ENCODE measurements at places on chromosomes 2 and 18.

GRCh38 chr18:567122-567521 lies 13.1 kb upstream of the CETN1 start:
- no peak for DNase-seq

- no peak for DNase-seq
Observed at GRCh38 chr2:59096973-59097372, 855.8 kb upstream of the FANCL start.

DNA sequence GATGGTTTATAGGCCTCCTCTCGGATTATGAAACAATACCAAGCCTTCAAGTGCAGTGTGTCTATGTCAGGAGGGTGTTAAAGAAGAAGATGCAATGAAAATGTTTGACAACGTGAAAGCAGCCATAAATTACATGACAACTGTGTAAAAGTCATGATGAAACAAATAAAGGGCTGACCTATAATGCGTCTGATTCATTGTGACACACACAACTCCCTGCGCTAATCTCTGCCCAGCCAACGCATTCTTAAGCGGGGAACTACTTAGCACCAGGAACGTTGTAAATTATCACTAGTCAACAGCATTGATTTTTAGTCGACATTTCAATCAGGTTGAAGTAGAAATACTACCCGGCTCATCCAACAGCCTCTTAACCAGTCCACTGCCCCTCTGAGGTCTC lies 26.8 kb downstream of the BCL11A start:
- DNase-seq, result no peak

DNA sequence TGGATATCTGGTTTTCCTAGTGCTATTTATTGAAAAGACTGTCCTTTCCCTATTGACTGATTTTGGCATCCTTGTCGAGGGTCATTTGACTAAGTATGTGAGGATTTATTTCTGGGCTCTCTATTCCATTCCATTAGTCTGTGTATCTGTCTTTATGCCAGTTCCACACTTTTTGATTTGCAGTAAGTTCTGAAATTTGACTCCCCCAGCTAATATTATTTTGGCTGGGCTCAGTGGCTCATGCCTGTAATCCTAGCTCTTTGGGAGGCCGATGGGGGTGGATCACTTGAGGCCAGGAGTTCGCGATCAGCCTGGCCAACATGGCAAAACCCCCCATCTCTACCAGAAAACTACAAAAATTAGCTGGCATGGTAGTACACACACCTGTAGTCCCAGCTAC lies 46.8 kb upstream of the GAREM2 start:
- no peak for DNase-seq

DNA sequence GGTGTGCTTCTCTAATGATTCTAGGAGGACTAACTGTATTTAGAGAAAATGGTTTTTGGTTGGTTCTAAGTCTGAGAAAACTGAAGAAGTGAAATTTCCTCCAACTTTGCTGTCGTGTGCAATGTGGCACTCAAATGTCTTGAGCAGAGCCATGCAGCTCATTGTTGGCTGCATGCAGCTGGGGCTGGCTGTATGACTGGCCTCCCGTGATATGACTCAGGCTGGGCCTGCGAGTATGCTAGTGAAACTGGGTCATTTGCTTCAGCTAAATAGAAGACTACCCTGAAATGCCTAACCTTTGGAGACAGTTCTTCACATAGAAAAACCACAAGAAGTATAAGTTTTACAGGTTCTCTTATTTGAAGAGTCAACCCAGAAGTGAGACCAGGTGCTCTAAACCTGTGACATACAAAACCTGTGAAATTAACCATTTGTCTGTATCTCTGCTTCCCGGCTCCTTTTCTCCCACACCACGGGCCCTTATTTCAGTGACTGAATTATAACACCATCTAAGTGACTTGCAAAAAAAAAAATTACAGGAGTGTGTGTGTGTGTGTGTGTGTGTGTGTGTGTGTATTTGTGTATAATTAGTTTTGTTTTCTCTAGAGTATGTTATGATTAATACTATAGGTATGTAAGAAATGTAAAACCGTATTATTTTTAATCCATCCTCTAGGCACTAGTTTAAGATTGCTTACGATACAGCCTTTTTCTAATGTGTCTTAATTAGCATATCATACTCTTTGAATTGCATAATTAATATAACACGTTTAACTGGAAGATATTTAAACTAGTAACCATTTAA lies 15.9 kb downstream of the POLI start:
- DNase-seq, result no peak

- no peak for DNase-seq
Observed at GRCh38 chr2:12718015-12718671, 1.4 kb downstream of the TRIB2 start.

- no peak for DNase-seq
Observed at GRCh38 chr2:241067501-241068135, 34.5 kb downstream of the MTERF4 start.

GRCh38 chr2:190562121-190562520 lies 27.6 kb upstream of the NEMP2 start:
- DNase-seq, result no peak

GRCh38 chr2:86671337-86671981 lies 47.8 kb upstream of the RNF103 start:
- no peak for DNase-seq

- DNase-seq, result no peak
Observed at GRCh38 chr2:21379140-21379539, 255.4 kb downstream of the TDRD15 start.

GRCh38 chr2:45922577-45922988 lies 271.1 kb downstream of the PRKCE start:
- peak; percentile 80 for DNase-seq

GRCh38 chr2:240021488-240022104 lies 3.5 kb downstream of the NDUFA10 start:
- no peak for DNase-seq

GRCh38 chr2:61262699-61263098 lies 100.7 kb downstream of the C2orf74 start:
- no peak for DNase-seq

- DNase-seq, result no peak
Observed at GRCh38 chr2:189849550-189849949, 65.3 kb downstream of the PMS1 start.

DNA sequence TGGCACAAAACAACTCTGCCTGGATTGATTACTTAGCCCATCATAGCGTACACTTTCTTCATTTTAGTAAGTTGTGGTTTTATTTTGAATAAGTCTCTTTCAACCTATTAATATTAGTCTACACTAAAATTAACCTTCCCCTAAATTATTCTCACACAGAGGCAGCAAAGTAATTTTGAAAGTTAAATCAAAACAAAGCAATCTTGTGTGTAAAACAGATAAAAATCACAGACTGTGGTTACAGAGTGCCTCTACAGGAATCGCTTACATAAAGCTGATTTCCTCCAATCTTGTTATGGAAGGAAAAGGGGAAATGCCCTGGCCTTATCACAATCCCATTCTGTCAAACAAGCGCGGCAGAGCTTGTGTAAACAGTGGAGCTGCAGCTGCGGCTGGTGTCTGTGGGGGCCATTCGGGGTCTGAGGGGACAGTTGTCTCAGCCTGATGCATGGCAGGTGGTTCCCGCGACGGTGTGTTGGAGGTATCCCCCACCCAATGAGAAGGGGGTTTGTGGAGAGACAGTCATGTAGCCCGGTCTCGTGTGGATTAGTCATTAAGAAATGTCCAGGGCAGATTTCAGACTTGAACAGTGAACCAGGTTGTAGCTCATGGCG lies 42.1 kb downstream of the BCL2L11 start:
- no peak for DNase-seq

GRCh38 chr2:225120186-225120585 lies 77.9 kb upstream of the DOCK10 start:
- DNase-seq, result no peak
